ENCODE measurements at places on chromosomes 11 and 22.

- no peak for DNase-seq
These were observed 72.3 kb downstream of the ARFGAP2 start for GRCh38 chr11:47104261-47104950.

DNA sequence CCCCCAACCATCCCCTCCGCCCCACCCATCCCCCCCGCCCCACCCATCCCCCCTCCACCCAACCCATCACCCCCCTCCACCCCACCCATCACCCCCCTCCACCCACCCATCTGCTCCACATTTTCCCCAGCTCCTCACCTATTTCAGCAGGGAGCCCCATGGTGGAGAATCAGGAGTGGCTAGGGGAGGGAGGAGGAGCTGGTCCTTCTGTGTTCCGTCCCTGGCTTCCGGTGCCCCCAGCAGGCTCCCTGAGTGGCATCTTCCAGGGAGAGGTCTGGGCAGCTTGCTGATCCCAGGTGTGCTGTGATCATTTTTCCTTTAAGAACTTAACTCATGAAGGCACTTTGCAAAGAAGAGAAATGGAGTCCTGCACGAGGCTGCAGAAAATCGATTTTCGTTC lies 365.8 kb downstream of the TBC1D22A start:
- DNase-seq, result no peak

DNA sequence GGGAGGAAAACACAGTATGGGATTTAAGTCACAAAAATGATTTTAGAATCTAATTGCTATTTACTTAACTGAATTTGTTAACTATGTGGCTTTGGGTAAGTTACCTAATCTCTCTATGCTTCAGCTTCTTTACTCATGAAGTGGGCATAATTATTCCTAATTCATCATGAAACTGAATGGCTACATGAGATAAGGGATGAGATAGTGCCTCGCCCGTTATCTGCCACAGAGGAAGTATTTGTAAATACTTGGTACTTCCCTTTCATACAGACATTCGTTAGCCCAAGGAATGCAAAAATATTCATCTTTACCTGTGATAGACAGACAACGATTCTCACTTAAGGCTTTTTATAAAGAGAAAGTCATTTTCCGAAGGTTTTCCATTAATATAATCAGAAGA lies 221.2 kb upstream of the BLID start:
- no peak for DNase-seq

- no peak for DNase-seq
These were observed 5.6 kb upstream of the GTSE1 start for GRCh38 chr22:46290843-46291785.
